Central memory CD4-positive, alpha-beta T cell (primary cell): ENCODE measurements at places on chromosomes 13 and 19.

GRCh38 chr19:30028118-30028991 is 86.3 kb downstream of the URI1 start:
- no peak for DNase-seq

DNA sequence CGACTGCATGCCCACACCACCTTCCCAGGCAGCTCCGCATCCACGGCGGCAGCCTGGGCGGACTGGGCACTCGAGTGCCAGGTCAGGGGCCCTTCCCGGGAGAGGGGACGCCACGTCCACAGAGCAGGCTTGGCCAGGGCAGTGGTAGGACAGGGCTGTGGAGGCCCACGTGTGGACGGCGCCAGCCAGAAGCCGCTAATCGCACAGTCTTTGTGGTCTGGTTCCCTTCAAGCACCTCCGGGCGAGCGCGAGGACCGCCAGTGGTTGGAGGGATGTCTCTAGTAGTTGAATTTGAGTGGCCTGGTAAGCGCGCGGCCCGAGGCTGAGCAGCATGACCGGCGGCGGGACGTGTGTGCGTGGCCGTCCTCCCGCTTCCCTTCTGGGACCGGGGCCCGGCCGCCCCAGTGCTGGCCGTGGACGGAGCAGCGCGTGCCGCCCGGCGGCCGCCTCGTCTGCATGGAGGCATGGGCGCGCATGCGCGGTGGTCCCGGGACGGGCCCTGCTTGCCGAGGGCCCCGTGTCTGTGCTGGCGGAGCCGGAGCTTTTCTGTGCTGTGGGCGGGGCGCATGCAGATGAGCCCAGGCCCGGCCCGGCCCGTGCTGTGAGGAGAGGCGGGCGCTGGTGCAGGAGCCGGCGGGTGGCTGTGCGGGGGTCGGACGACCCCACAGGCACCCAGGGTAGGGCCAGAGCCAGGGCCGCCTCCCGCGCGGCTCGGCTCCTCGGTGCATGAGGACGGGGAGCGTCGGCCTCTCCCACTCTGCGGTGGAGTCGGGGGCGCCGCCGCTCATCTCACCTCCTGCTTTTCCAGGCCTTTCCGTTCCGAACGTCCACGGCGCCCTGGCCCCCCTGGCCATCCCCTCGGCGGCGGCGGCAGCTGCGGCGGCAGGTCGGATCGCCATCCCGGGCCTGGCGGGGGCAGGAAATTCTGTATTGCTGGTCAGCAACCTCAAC is 8.6 kb downstream of the PTBP1 start:
- DNase-seq: no peak

DNA sequence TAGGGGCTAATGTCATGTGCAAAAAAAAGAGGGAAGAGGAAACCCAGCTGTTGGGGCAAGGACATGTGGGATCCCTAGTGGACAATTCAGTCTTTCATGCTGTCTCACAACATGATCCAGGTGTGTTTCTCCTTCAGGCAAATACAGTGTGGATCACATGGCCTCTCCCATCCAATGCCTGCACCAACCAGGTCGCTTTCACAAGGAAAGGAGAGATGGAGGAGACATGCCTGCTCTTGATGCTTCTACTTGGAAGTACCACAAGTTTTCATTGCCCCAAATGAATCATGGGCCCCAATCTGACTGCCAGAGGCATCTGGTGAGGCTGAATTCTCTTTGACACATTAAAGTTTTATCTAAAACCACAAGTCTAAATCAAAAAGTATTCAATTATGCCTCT is 82.1 kb downstream of the DLEU7 start:
- no peak for DNase-seq

- peak; percentile 13 for DNase-seq
Observed at GRCh38 chr13:39892721-39893685, 237.5 kb downstream of the COG6 start.

GRCh38 chr13:41835871-41836270 is 125.0 kb downstream of the VWA8 start:
- DNase-seq: no peak

GRCh38 chr13:108755083-108755482 is 125.7 kb downstream of the MYO16 start:
- no peak for DNase-seq

DNA sequence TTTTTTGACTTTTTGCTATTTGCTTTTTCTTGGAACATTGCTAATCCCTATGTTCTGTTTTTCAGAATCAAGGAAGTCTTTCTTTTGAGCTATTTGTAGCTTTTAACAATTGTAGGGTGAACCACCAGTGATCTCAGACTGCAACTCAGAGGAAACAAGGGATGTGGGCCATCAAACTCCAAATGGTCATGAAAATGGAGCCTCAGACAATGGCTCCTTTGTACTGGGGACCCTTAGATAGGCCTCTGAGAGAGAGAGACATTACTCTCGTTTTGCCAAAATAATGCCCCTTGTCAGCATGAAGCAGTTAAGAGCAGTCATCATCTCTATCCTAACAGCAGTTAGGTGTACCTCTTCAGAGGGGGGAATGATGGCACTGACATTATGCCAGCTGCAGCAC is 56.4 kb upstream of the GJB6 start:
- DNase-seq: no peak

- DNase-seq: no peak
Observed at GRCh38 chr13:98838776-98839175, 86.3 kb upstream of the SLC15A1 start.

- DNase-seq: no peak
Observed at GRCh38 chr13:110388108-110388943, 81.2 kb downstream of the COL4A2 start.

DNA sequence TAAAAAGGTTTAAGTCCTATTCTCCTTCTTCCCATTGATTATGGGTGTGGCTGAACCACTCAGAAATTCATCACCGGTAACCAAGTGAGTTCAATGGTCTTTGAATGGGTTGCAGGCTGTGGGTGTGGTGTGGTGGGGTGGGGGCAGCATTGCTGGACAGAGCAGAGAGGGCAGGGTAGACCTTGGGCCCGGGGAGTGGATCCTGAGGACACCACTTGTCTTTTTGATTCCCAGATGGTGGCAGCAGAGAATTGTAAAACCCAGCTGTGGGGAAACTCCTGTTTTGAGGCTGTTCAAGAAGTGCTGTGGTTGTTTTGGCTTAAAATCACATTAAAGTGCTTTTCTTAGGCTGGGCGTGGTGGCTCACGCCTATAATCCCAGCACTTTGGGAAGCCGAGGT is 45.8 kb upstream of the RGCC start:
- DNase-seq: peak; percentile 22

GRCh38 chr13:69373747-69374425 is 733.7 kb upstream of the ATXN8OS start:
- DNase-seq: no peak

GRCh38 chr19:46423188-46423587 is 5.5 kb downstream of the PNMA8C start:
- DNase-seq: no peak

DNA sequence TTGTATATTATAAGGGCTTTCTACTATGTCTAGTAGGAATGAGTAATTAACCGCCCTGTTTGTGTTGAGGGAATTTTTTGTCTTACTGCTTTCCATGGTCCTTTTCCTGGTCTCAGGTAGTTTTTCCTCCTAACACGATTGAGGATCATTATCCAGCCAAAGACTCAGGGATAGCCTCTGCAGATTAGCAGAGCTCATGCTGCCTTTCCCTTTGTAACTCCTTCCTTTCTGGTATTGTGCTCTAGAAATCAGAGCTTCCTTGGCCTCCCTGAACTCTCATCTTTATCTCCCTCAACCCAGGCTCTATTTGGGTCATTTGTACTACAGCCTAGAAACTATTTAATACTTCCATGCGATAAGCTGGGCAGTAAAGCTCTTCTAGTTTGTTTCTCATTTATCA is 142.1 kb downstream of the PDS5B start:
- no peak for DNase-seq

- DNase-seq: no peak
Observed at GRCh38 chr13:46556418-46556779, 3.4 kb downstream of the LRCH1 start.

DNA sequence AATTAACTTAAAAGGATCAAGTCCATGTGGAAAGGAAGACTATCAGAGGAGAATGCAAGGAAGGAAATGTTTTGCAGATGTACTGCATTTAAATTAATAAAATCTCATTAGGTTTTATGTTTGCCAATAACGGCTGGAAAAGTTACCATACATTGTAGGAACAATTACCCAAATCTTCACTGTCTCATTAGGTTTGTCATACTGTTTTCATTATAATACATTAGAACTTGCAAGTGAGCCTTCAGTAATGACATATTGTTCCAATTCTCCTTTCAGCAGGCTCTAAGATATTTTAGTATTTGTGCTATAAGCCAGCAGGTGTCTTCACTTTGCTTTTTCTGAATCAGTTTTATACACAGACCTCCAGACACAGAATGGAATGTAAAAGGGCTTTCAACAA is 661.6 kb upstream of the KLHL1 start:
- DNase-seq: no peak

DNA sequence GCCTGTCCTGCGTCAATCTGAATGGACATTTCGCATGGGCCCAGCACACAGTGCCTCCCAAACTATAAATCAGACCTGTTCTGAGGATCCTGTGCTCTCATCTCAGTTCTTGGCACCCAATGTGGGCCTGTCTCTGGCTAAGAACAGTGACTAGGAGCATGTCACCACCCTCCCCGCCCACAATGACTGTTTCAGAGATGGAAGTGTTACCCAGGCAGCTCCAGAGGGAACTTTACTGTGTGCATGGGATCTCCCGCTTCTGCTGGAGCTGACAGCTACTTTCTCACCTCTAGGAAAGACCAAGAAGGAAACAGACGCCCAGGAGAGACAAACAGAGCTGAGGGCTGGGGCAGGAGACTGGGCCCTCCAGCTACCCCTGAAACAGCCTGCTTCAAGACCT is 45.0 kb downstream of the KCTD15 start:
- DNase-seq: no peak

- no peak for DNase-seq
Observed at GRCh38 chr19:31269425-31270127, 79.7 kb downstream of the TSHZ3 start.

DNA sequence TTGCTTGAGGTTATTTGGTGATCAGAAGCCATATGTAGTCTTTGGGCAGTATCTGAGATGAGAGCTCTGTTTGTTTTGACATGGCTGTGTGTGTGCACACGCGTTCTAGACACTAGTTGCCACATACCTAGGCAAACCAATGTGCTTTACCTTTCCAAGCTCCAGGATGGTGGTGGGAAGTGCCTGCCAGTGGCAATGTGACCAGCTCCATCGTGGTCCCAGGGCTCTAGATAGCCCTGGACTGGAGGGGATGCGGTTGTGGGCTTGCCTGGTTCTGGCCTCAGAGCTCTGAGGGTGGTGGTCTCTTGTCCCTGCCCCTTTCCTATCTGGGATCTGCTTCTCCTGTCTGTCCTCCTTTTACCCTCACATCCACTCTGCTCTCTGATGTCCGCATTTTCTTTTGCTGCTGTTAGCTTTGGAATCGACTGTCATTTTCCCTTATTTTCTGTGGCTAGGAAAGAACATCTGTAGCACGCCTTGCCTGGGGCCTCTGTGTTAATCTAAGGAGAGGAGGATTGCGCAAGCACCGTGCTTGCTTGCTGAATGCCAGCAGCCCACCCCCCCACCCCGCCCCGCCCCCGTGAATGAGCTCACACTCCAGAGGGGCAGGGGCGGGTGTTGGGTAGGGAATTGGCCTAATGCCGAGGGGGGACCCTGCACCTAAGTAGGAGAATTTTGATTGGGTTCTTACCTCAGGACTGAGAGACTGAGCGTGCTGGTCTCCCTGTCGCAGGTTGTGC is 89.5 kb downstream of the ARHGEF7 start:
- DNase-seq: no peak

DNA sequence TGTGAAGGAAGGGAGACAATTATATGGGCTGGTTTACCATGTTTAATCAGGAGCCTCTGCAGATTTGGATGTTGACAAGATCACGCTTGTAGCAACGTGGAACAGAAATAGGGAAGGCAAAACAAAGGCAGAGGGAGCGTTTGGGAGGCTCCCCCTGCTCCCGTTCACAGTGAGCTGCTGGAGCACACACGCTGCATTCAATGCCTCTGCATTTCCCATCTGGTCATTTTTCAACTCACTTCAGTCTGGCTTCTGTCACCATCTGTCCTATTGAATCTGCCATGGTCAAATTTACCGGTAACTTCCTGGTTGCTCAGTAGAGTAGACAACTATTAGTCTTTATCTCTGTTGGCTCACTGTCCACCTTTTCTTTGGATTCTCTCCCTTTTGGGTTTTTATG is 91.0 kb downstream of the NHLRC3 start:
- DNase-seq: no peak

GRCh38 chr19:12596485-12596884 is 14.1 kb downstream of the ZNF490 start:
- DNase-seq: no peak

GRCh38 chr19:31717269-31717923 is 368.2 kb upstream of the TSHZ3 start:
- no peak for DNase-seq

DNA sequence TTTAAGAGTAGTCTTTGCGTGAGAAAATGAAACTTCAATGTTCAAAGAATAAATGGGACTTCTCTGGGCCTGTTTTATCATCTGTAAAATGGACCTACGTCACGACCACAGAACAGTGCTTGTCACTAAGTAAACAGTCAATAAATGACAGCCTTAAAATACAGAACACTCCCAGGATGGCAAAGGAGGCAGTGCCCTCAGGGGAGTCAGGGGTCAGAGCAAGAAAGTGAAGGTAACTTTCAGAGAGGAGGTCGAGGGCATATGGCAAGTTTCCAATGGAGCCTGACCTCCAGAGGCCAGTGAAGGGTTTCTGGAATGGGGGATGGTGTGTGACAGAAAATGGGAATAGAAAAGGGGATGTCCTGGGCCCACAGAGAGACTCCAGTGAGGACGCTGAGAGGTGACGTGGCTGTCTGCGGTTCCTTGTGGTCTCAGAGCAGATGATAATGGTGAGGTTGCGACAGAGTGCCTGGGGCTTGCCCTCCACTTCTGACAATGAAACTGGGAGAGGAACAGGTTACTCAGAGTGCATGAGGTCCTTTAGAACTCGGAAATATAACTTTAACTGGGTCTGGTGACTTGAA is 91.8 kb downstream of the UBL3 start:
- peak; percentile 63 for DNase-seq

- DNase-seq: no peak
Observed at GRCh38 chr13:97316390-97316789, 94.3 kb downstream of the MBNL2 start.

- DNase-seq: no peak
Observed at GRCh38 chr19:5914946-5915781, 1.1 kb downstream of the CAPS start.
